ENCODE measurements at places on chromosomes 5 and 9.

DNA sequence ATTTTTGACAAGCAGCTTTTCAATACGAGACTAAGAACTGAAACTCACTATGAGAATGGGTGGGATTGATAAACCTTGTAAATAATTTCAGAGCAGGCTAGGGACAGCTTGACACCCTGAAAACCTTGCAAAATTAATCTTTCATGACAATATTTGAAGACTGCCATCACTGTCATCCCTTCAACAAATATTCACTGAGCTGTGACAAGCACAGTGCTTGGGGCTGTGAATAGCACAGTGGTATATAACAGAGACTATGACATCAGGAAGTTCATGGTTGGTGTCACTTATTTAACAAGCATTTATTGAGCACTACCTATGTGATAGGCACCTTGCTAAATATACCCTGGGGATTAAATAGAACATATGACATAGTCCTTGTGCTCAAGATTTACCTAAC, 741.0 kb upstream of the RIOK2 start:
- DNase-seq, result no peak

- DNase-seq, result no peak
These were observed 109.5 kb upstream of the MAN2A1 start for GRCh38 chr5:109580225-109580624.

DNA sequence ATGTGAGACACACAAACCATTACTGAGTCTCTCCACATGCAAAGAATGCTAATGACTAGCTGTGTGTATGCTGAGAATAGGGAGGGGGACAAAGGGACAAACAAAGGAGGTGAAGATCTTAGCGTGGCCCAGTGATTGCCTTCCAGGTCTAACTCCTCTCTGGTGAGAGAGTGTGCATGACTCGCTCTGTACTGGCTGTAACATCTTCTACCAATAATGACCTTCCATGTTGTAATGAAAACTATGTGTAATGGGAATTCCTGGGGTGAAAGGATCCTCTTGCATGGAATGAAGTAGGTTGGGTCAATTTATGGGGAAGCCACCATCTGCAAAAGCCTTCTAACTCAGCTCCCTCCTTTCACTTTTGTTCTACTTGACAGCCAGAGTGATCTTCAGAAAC, 24.4 kb upstream of the GPR151 start:
- DNase-seq, result no peak

GRCh38 chr5:170471551-170472178, 32.2 kb upstream of the KCNIP1 start:
- no peak for DNase-seq

Data from activated CD4-positive, alpha-beta T cell treated with anti-CD3 and anti-CD28 coated beads, Interleukin-2, amount 50 U/mL, for 1 hour (primary cell).